ENCODE measurements at places on chromosomes 2 and 18. TPM values are rescaled to one million over a fixed set of nuclear protein-coding genes. Genes with fewer than 3 reads are reported as not detected.

DNA sequence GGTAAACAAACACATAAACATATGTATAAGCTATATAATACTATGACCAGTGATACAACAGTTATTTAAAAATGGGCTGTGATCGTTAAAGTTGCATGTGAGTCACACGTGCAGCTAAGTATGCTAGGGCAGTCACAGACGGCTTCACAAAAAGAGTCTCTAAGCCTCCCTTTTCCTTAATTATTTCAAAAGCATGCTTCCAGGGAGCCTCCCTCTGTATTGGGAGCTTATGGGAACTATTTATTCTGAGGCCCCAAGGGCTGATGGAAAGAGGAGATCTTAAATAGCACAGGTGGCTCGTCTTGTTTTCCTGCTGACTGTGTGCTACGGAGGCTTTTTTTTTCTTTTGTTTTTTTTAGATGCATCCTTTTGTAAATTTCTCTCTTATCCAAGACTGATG, 94.3 kb downstream of the ADCYAP1 start:
- no peak for DNase-seq

DNA sequence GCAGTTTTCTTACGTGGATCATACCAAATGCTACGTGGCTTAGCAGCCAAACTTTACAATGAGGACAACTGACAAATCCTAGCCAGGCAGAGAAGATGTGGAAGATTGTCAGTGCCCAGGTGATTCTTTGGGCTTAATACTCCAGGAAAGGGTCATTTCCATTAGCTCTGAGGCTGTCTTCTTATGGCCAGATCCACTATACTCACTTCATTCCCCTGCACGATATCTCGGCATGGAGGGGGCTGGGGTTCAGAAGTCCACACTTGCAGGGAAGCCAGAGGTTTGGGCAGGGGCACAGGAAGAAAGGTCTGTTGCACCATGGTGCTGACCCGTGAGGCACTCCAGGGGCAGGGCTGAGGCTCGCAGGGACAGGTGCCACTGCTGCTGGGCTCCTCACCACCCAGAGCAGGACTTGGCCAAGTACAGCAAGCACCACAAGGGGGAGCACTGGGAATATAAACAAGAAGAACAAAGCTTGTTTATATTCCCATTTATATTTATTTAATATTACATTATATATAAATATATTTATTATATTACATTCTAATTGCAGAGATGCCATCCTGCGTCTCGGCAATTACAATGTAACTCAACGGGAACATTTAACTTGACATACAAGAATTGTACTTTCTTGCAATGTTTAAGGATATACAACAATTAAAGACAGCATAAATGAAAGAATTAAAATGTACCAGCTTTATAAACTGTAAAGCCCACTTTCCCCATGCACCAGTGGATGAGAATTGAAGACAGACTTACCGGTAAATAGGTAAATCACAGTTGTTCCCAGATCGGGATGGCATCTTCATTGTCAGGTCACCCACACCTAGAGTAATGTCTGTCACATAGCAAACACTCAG, 27.2 kb downstream of the CLUL1 start:
- peak; percentile 66 for DNase-seq

GRCh38 chr2:144325086-144325485, 194.8 kb downstream of the ZEB2 start:
- DNase-seq = no peak

DNA sequence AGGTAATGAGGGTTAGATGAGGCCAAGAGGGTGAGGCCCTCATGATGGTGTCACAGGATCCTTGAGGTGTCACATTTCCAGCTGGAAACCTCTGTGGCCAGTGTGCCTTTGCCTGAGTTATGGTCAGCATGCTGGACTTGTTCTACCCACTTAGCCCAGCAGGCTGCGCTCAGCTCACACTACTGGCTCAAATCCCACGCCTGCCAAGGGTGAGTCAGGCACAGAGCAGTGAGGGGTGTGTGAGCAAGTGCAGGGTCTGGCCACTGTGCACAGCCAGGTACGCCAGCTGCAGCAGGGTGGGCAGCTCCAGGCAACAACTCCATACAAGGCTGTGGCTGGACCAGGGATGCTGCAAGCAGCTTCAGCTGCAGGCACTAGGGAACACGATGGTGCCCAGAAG, 616.6 kb upstream of the FSHR start:
- DNase-seq = no peak

DNA sequence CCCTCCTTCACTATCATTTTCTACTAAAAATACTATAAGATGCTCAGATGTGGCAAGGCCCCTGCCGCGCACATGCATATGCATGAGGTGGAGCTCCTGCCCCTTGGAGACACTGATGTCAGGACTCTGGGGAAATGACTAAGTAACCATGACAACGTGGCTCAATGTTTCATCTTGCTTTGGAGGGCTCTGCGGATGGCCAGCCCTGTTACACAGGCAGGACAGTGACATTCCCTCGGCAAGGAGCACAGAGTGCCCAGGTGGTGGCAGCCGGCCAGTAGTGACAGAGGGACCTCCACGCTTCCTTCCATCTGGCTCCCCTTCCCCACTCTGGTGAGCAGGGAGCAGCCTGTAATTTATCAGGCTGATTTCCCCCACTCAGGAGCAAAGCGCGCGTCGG, 364.1 kb downstream of the SS18 start:
- no peak for DNase-seq

DNA sequence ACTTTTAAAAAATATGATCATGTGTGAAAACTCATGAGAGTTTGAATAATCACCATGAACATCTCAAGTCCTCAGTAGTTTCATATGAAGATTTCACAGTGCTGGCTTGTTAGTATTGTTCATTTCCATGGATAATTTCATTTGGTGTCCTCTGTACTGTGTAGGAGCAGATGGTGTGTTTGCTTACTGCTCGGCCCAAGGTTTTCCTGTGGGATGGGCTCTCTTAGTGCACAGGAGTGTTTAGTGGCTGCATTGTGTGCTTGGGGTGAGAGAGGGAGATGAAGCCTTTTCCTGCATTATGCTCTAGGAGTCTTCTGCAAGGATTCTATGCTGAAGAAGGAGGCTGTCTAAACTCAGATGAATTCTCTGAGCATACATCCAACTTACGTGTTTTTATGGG, 270.6 kb downstream of the SOCS6 start:
- no peak for DNase-seq

DNA sequence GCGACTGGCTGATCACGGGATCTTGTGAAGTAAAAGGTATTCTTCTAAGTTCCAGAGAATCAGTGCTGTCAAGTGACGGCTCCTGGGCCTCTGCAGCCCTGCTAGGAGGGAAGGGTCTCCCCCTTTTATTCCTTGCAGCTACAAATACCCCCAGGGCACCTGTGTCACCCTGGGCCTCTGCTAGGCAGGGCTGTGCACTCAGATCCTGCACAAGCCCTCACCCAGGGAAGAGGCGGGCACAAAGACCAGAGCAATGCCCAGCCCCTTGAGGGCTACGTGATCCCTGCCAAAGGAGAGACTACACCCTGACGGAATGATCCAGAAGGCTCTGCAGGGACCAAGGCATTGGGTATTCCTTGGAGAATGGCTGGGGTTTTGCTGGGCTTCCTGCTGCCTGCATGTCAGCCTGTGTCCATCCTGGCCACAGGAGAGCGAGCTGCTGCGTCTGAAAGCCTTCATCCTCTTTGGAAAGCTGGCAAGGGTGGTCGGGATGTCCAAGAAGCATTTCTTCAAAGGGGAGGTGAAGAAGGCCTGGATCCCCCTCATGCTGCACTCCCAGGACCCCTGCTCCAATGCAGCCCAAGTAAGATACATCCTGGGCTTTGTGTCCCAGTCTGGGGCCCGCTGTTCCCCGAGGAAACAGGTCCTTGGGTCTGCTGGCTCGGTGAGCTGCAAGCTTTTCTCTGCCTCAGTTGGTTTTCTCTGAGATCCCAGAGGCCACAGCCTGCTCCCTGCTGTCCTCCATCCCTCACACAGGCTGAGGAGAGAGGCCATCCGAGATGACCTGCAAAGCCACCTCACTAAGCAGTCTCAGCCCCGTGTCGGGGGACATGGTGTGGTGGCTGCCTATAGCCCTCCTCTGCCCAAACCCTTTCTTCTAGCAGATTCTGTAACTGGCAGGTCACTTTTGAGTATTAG, 24.9 kb downstream of the HJURP start:
- no peak for DNase-seq

DNA sequence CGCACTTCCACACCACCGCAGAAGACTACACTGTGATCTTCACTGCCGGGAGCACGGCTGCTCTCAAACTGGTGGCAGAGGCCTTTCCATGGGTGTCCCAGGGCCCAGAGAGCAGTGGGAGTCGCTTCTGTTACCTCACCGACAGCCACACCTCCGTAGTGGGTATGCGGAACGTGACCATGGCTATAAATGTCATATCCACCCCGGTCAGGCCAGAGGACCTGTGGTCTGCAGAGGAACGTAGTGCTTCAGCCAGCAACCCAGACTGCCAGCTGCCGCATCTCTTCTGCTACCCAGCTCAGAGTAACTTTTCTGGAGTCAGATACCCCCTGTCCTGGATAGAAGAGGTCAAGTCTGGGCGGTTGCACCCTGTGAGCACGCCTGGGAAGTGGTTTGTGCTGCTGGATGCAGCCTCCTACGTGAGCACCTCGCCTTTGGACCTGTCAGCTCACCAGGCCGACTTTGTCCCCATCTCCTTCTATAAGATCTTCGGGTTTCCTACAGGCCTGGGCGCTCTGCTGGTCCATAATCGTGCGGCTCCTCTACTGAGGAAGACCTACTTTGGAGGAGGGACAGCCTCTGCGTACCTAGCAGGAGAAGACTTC, 12.5 kb downstream of the MOCOS start:
- no peak for DNase-seq

GRCh38 chr2:58853420-58853819, 612.3 kb upstream of the FANCL start:
- no peak for DNase-seq

- no peak for DNase-seq
Measured at GRCh38 chr2:119197126-119197405, 26.6 kb upstream of the STEAP3 start.

DNA sequence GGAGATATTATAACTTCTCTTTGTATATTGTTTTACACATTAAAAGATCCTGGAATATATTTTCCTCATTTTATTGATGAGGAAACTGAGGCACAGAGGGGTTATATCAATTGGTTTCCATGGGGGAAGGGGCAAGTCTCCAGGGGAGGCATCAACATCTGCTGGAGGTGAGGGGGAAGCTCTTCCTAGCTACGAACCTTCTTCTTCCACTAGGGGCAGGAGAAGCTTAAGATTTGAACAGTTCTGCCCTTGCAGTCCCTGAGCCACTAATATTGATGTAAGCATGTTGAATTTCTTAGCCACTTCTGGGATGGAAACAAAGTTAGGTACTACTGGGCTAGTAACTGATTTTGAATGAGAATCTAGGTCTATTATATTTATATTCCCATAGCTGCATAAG, 140.1 kb upstream of the AQP4 start:
- no peak for DNase-seq

DNA sequence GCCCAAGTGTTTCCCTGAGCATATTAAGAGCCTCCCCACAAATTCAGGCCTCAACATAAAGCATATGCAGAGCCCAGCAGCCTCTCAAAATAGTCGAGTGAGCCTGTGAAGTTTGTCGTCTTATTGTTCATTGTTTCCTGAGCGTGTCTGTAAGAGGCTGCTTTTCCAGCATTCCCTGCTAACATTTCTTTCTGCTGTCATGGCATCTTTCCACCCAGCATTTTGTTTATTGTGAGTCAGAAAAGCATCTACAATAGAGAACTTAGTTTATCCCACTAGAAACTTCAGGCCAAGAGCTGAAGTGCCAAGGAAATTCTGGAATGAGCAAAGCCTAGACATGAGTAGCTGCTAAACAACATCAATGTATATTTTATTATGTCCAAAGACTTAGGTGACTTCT, 46.3 kb upstream of the STAM2 start:
- DNase-seq = peak; percentile 74

DNA sequence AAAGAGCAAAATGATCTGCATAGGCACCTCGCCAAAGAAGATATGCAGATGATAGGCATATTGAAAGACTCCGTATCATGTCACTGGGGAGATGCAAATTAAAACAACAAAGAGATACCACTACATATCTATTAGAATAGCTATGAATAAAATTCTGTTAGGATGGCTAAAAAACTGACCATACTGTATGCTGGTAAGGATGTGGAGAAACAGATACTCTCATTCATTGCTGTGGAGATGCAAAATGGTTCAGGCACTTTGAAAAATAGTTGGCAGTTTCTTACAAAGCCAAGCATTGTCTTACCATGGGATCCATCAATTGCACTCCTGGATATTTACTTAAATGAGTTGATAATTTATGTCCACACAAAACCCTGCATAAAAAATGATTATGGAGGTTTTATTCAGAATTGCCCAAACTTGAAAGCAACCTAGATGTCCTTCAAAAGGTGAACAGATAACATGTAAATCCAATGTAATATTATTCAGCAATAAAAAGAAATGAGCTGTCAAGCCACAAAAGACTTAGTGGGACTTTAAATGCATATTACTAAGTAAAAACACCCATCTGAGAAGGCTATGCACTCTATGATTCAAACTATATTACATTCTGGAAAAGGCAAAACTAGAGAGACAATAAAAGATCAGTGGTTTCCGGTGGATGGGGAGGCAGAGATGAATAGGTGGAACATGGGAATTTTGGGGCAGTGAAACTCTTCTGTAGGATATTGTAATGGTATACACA, 31.2 kb downstream of the ZNF385B start:
- DNase-seq = no peak

DNA sequence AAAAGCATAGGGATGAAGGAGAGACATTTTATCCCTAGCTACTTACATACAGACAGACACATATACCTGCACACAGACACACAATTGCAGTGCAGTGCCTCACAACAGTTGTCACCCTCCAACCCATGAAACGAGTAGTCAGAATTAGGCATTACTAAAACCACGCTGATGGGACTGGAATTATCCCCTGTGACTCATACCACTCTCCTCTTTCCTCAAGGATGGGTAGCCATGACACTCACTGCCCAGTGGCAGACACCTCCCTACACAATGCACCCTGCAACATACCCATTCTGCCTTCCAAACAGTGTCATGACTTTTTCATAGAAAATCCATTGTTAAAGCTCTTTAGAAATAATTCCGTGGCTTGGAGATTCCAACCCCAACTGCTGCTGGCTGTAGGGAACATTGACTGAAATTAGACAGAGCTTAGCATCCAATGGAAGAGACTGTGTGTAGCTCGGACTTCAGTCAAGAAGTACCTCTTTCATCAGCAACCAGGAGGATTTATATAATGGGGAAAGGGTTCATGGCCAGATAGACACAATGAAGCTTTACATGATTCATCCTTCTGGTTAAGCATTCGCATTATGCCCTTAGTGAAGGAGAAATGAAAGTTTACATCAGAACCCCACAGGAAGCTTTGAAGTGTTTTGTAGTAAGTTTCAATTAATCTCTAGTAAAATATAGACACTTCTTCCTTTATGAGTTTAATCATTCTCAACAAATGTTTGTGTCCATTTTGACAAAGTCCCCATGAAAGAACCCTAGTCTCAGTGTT, 155.2 kb downstream of the FBXO15 start:
- no peak for DNase-seq

GRCh38 chr2:65574993-65575392, 142.6 kb upstream of the SPRED2 start:
- DNase-seq = peak; percentile 45

The TMEM37 gene
- polyA plus RNA-seq = 11.4 TPM

The VWC2L gene
- not detected for polyA plus RNA-seq

The ANKRD30B gene
- polyA plus RNA-seq = not detected

The NR4A2 gene
- polyA plus RNA-seq = 1.3 TPM

The SPATA3 gene
- polyA plus RNA-seq = not detected

Data from muscle of arm (tissue), 14 donors.